ENCODE measurements at places on chromosomes 1 and 21. TPM values are rescaled to one million over a fixed set of nuclear protein-coding genes. Genes with fewer than 3 reads are reported as not detected.

BCAR3 gene
- total RNA-seq = 18.5 TPM

REN gene
- total RNA-seq = not detected

GRCh38 chr1:52970149-52970548 is 43.1 kb downstream of the SCP2 start:
- no peak for DNase-seq

GRCh38 chr1:171263901-171264300 is 15.6 kb downstream of the FMO1 start:
- DNase-seq = no peak

DNA sequence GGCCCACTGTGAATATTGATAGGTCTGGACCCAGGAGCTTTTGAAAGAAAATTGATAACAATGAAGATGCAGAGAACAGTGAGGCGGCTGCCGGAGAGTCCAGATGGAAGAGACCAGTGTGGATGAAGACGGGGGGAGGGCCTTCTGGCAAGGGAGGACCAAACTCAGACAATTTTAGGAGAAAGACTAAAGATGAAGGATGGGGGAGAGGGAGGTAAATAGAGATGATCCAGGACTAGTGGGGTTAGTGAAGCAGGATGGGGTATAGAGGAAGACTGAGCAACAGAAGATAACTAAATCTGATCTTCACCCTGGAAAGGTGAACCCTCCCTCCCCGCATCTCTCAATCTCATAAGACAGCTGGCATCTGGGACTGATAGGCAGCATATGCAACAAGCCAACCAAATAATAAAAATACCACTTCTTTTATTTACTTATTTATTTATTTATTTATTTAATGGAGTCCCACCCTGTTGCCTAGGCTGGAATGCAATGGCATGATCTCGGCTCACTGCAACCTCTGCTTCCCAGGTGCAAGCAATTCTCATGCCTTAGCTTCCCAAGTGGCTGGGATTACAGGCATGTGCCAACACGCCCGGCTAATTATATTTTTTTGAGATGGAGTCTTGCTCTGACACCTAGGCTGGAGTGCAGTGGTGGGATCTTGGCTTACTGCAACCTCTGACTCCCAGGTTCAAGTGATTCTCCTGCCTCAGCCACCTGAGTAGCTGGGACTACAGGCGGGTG is 10.5 kb downstream of the EIF3I start:
- DNase-seq = no peak

DNA sequence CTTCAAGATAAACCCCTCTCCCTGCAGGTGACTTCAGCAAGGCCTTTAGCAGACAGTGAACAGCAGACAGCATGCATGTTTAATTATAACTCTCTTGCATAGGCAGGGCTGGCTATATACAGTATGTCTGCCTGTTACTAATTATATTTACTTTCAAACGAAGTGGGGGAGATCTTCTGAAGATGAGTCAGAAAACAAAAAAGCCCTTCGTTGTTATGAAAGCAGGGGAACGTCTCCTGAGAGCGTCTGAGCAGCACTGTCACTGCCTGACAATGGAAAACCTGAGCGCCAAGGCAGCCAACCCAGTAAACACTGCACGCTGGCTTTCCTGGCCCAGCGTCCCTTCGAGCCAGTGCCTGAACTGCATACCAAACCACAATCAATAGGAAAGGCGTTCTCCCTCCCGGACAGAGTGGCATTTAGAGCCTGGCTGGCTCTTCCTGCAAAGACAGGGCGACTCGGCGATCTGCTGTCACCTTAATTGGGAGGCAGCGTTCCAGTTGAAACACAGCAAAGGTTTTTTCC is 54.1 kb downstream of the TOMM20 start:
- no peak for DNase-seq
